Uterine smooth muscle cell (primary cell): ENCODE measurements at places on chromosomes 6 and 20. TPM values are rescaled to one million over a fixed set of nuclear protein-coding genes. Genes with fewer than 3 reads are reported as not detected.

Gene PRDM13
- total RNA-seq = under 0.01 TPM in 1 of 2 replicates, not detected in the other

Gene FOXQ1
- total RNA-seq = 0.33 TPM in 1 of 2 replicates, not detected in the other

Gene SNAP25
- 0.25 and 0.44 TPM in 2 replicates for total RNA-seq

Gene KIF6
- 0.33 and 0.87 TPM in 2 replicates for total RNA-seq

Gene PCMTD2
- total RNA-seq = 40.6 and 55.6 TPM in 2 replicates

Gene NKAPL
- 1.00 and 1.9 TPM in 2 replicates for total RNA-seq

Gene BANF2
- total RNA-seq = not detected in 2 replicates

Gene JAG1
- 4.2 and 12.9 TPM in 2 replicates for total RNA-seq

Gene CARMIL1
- total RNA-seq = 8.5 and 10.2 TPM in 2 replicates

Gene EYS
- 0.11 TPM in 1 of 2 replicates, not detected in the other for total RNA-seq

Gene PAX1
- total RNA-seq = not detected in 2 replicates

Gene JPH2
- total RNA-seq = 3.0 and 6.1 TPM in 2 replicates

Gene TSHZ2
- total RNA-seq = 1.2 and 1.5 TPM in 2 replicates

Gene MYBL2
- 3.0 and 16.8 TPM in 2 replicates for total RNA-seq

Gene TRERF1
- total RNA-seq = 4.1 and 7.2 TPM in 2 replicates

Gene PNPLA1
- not detected in 2 replicates for total RNA-seq

Gene COL21A1
- 6.2 and 6.9 TPM in 2 replicates for total RNA-seq

Gene SLC13A3
- 3.1 and 5.5 TPM in 2 replicates for total RNA-seq

Gene PNLDC1
- not detected in 2 replicates for total RNA-seq

Gene NT5E
- 524 and 527 TPM in 2 replicates for total RNA-seq

Gene OR2H2
- not detected in 2 replicates for total RNA-seq
